ENCODE measurements at places on chromosomes 16 and 17.

DNA sequence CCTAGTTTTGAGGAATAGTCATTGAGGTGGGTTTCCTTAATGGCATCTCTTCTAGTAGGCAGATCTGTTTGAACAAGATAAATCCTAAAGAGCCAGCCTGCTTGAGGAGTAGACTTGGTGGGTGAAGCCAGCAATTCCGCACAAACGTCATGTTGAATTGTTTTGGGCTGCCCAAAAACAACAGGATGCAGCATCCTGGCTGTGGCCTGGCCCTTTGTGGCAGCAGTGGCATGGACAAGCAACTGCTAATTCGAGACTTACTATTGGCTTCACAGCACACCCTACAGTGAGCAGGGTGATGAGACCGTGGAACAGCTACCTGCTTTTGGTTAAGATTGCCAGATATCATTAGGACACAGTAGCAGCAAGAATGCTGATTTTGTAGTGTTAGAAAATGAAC is 9.3 kb upstream of the VPS4A start:
- no peak for DNase-seq

- no peak for DNase-seq
These were observed 4.5 kb upstream of the SLC5A11 start for GRCh38 chr16:24841291-24841690.

GRCh38 chr16:81740169-81740568 is 38.9 kb upstream of the PLCG2 start:
- DNase-seq = no peak

GRCh38 chr16:82793528-82794245 is 166.9 kb downstream of the CDH13 start:
- no peak for DNase-seq

DNA sequence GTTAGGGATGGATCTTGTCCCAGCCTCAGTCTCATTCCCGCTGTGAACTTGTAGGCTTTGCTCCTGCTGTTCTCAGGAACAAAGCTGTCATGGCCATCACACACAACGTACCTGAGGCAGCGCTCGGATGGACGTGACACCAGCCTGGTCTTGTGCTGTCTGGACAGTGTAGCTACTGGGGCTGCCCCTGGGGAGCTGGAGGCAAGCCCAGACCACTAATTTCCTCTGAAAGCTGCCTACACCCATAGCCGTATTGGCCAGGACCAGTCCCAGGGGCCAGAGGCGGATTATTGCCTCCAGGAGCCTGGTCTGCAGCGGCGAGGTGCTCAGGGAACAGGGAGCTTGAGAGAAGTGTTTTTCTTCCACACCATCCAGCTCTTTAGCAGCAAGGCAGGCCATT is 11.7 kb downstream of the ZNHIT3 start:
- peak; percentile 73 for DNase-seq

GRCh38 chr16:87842209-87842869 is 27.0 kb downstream of the SLC7A5 start:
- no peak for DNase-seq

DNA sequence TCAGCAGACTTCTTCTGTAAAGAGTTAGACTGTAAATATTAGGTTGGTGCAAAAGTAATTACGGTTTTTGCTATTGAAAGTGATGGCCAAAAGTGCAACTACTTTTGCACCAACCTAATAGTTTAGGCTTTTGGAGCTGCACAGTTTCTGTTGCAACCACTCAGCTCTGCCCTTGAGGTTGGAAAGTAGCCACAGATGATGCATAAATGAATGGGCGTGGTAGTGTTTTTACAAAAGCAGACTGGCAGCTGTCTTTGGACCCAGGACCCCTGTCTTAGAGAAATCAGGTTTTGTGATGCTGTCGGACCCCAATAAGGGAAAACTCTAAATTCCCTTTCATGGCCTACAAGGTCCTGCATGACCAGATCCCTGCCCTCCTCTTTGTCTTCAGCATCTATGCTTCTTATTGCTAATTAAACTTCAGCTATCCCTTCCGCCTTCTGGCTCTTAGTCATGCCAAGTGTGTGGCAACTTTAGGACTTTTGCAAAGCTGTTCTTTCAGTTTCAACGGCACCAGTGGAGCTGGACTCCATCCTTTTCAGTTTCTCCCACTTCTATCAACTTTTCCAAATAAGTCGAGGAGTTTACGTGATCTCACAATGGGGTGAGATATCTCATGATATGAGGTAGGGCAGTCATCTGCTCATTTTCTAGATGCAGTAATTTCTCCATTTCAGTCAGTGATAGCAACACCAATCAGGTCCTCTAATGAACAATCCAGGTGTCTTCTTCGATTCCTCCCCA is 232.3 kb downstream of the XYLT1 start:
- peak; percentile 38 for DNase-seq

GRCh38 chr17:30225112-30225511 is 10.4 kb downstream of the SLC6A4 start:
- DNase-seq = no peak

GRCh38 chr16:82971126-82971525 is 344.4 kb downstream of the CDH13 start:
- no peak for DNase-seq

DNA sequence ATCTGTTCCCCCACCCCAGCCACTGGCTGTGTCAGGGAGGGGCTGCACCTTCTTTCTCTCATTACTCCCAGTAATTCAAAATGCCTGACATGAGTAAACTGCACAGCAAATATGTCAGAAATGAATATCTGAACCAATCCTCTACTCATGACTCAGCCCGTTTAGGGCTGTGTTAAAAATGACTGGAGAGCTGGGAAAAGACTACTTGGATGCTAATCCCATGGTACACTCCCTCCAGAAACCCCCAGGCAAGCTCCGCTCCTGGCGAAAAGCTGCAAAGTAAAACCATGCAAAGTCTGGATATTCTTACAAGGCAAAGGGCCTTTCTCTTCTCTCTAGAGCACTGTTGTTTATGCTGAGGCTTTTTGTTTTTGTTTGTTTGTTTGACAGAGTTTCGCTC is 448.1 kb upstream of the DYNLRB2 start:
- no peak for DNase-seq

- DNase-seq = no peak
These were observed 61.8 kb upstream of the RBFOX1 start for GRCh38 chr16:7270823-7271222.

- no peak for DNase-seq
These were observed 65.8 kb downstream of the SNX11 start for GRCh38 chr17:48173191-48173984.

GRCh38 chr17:78573955-78574354 is 3.2 kb downstream of the DNAH17 start:
- no peak for DNase-seq

- DNase-seq = no peak
These were observed 87.6 kb downstream of the FOXL1 start for GRCh38 chr16:86665929-86666328.

DNA sequence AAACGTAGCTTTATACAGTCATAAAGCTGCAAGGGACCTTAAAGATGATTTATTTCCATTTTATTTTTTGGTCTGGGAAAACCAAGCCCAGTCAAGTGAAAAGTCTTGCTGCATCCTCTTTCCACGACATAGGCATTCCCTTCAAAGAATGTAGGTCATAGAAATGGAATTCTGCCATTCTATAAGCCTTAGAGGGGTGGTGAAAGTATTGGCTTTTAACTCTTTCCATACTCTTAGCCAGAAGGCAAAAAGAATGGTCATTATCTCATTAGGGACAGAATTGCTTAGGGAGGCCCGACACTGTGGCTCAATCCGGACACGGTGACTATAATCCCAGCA is 7.9 kb upstream of the MSL1 start:
- DNase-seq = no peak

GRCh38 chr17:3916825-3917224 is 560 bp upstream of the P2RX1 start:
- no peak for DNase-seq

DNA sequence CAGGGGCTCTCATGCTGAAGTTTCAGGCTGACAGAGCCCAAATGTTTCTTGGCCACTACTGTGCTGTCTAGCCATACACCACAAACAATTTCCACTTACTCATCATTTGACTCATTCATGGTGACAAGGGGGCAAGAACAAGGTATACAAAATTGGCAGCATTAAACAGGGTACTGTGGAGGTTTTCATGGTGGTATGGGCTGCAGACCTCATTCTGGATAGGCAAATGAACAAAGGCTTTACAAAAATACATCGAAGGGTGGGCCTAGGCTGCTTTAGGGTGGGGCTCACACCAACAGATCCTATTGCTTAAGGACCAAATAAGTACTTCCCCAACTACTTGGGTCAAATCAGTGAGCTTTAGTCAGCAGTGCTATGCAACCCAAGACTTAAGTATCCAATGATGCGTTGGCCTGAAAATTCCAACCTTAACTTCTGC is 53.0 kb downstream of the N4BP1 start:
- no peak for DNase-seq

GRCh38 chr16:31351246-31351941 is 3.6 kb upstream of the ITGAX start:
- no peak for DNase-seq

- DNase-seq = no peak
These were observed 38.1 kb downstream of the DCAKD start for GRCh38 chr17:45013021-45013997.

DNA sequence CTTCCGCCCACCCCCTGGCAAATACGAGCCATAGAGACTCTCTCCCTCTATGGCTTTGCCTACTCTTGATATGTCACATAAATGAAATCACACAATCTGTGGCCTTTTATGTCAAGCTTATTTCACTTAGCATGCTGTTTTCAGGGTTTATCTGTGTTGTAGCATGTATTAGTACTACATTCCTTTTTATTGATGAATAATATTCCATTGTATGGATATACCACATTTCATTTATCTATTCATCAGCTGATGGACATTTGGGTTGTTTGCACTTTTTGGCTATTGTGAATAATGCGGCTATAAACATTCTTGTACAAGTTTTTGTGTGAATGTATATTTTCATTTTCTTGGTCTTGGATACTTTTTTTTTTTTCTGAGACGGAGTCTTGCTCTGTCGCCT is 37.0 kb upstream of the DHX8 start:
- DNase-seq = no peak

DNA sequence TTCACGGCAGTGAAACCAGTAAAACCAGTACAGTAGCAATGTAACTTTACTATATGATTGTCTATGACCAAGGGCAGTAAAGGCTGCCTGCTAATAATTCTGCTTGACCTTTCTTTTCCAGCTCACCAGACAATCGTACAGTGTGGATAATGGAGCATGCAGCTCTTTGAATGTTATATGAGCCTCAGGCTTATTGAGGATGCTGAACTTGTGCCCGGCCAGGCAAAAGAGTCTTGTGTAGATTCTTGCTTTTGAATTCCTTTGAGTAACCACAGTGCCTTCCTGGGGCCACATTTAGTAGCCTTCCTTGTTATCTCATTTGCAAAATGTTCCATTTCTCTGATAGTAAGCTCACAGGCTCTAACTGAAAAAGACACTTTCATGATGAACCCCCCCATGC is 131.8 kb downstream of the CDH11 start:
- DNase-seq = no peak

DNA sequence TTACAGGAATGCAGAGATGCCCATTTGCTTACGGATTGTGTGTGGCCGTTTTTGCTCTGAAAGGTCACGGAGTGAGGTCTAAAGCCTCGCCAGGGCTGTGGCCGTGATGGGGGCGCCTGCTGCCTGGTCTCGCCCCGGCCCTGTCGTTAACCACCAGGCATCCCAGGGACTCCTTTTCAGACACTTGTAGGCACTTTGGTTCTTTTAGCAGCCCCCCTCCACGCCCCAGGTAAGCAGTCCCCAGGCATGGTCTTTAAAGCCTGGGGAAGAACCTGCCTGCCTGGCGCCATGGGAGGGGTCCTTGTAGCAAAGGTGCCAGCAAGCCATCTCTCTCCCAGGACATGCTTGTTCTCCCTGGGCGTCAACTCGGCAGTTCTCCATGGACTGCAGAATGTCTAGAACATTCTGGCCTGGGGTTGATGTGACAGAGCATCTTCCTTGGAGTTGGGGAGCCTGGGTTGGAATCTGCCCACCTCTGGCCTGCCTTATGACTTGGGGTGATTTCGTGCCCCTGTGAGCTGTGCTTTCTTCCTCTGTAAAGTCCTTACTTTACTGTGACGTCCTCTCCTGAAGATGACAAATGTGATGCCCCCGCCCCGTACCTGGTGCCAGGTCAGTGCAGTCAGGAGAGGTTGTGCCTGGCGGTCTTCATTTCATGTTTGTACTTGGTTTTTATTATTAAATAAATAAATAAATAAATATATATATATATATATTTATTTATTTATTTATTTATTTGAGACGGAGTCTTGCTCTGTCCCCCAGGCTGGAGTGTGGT is 5.4 kb downstream of the KCTD5 start:
- no peak for DNase-seq

DNA sequence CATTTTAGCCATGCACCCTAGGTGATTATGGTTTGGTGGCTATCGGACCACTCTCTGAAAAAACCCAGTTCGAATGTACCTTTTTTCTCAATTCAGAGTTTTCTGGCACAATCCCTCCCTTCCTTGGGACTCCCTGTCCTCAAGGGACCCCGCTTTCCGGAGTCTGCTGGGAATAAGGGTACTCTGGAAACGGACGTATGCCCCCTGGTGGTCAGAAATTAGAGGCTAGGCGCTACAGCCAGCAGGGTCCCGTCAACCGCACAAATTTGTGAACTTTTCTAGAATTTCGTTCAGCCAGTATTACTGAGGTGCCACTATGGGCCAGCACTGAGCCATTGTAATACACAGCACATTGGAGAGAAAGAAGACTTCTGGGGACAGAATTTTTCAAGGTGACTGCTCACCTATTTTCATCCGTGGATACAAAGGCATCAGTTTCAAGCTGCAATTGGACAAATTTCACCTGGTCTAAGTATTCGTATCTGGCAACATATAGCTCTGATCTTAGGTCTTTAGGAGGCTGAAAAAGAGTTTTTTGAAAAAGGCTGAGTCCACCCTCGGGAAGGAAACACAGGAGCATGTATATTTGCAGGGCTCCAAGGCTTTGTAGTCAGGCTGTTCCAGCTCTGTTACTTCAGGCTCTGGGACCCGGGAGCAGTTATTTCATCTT is 27.1 kb upstream of the CRYBA1 start:
- peak; percentile 80 for DNase-seq

- DNase-seq = no peak
These were observed 81.8 kb downstream of the NT5M start for GRCh38 chr17:17384961-17385360.

DNA sequence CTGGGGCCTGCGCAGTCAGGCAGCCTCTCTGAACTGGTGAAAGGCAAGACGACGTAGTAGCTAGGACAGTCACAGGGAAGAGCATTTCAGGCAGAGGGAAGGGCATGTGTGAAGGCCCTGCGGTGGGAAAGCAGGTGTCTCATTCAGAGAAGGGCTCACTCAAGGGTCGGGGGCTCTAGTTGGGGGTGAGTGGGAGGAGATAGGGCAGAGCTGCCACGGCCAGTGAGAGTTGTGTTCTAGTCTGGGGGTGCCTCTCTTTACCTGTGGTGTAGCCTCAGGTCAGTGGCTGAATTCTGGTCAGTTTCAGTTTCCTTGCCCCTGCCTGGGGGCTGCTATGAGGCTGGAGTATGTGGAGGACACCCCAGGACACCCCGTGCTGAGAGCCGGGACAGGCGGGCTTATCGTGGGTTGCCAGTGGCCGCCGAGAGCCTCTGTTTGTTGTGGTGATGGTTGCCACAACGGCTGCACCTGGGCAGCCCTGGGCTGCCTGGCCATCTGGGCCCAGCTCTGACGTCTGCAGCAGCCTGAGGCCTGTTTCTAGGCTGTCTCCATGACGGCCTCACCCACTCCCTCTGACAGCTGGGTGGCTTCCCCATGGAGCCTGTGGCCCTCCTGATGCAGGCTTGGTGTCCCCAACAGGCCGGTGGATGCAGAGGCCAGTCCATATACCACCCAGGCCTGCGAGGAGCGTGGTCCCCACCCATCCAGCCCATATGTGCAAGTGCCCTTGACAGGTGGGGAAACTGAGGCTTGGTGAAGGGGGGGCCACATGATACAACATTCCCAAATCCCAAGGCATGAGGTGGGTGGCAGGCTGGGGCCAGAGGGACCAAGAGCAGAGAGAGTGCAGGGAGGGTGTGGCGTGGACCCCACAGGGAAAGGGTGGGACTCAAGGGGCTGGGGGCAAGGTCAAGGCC is 10.8 kb downstream of the MAP2K3 start:
- no peak for DNase-seq
